Activated naive CD4-positive, alpha-beta T cell treated with anti-CD3 and anti-CD28 coated beads, Interleukin-2, amount 50 U/mL, for 16 hours (primary cell): ENCODE measurements at places on chromosomes 2 and 18.

- DNase-seq: no peak
Observed at GRCh38 chr18:63868546-63868945, 19.0 kb upstream of the SERPINB2 start.

DNA sequence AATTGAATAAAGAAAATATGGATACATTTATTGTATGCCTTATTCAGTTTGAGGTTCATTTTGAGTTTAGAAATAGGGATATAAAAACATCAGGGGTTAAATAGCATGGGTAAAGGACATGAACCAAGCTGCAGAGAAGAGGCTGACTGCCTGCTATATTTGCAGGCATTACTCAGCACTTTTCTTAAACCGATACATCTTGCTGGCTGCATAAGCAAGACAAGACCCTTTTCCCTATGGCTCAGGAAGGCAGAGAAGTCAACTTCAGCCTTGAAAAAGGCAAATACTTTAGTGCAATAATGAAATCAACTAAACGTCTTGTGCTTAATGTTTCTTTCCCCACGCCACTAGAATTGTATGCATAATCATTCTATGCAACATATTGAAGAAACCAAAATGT lies 36.4 kb downstream of the SCN1A start:
- DNase-seq: no peak

DNA sequence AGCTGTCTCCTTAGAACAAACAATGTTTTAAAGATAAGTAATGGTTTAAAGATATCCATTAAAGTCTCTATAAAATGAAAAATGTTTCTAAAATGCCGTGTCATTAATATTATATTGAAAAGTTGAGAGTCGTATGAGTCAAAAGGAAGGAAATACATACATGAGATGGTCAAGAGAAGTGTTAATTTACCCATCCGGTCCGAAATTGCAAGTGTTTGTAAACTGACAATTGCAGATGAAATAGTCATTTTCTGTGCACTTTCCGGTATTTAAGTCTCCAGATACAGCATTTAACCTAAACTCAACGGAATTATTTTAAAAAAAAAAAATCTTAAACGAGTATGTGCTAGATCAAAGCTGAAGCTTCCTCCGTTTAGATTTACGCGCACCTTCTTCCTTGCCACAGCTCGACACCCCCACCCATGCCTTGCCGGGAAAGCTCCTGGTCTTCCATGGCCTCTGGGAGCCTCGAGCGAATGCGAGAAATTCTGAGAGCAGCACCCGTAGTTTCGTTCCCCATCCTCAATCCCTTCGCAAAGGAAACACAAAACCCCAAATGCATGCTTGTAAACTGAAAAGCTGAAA lies 1.8 kb downstream of the DSC3 start:
- DNase-seq: no peak

DNA sequence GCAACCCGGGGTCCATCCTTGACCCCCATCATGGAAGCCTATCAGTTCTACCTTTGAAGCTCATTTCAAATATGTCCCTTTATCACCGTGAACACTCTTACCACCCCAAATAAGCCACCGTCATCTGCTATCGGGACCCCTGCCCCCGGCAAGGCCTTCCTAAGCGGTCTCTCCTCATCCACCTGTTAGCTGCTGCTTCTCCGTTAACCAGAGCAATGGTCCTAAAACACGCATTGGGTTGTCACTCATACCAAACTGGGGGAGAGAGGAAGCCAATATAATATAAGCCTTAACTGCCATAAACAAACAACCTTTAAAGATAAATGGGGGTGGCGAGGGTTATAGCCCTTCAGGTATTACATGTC lies 680 bp downstream of the ASNSD1 start:
- no peak for DNase-seq

DNA sequence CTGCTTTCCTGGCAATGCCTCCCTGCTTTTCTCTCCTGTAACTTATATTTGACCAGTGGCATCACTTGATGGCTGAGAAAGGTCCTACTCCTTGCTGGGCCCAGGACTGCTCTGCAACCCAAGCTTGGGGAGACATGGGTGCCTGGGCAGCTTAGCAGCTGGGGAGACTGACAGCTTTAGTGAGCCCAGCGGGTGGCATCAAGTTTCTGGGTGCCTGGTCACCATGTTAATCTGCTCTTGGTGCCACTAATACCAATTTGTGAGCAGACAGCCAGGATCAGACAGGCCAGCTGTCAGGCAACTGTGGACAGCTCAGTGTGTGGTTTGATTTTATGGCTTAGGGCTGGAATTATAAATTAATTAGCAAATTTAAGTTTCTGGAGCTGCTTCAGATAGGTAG lies 144.8 kb upstream of the GLI2 start:
- DNase-seq: no peak

- no peak for DNase-seq
Observed at GRCh38 chr2:149768320-149768799, 180.8 kb upstream of the MMADHC start.

GRCh38 chr2:41736105-41736567 lies 311.7 kb upstream of the PKDCC start:
- no peak for DNase-seq

DNA sequence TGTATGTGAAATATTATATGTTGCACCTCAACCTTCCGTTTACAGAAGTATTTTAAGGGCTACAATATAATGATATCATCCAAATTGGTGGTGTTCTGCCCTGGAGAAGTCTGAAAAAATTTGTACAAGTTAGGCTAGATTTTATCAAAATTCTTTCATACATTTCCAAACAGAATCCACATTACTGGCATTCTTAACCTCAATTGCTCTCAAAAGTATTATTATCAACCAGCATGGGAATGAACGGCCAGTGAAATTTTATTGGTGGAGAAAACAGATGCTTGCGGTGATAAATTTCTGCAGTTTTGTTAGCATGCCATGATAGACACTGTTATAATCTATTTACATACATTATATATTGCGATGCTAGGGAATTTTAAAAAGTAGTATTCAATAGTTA lies 88.3 kb upstream of the TFPI start:
- DNase-seq: no peak

DNA sequence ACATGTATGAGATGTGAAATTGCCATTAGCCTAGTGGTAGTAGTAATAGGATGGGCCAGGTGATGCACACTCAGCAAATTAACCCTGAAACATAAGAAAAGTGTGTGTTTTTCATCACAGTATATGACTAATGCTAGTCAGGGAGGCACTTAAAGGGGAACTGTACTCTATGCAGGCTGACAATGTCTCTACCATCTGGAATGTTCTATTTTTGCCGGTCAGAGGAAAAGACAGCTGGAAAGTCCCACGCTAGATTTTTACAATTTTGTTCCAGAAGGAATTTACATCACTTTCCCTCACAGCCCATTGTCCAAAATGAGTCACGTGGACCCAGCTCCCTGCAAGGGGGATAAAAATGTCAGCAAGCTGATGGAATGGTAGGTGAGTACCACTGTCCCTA lies 746.3 kb upstream of the CHAC2 start:
- no peak for DNase-seq

- no peak for DNase-seq
Observed at GRCh38 chr2:103208916-103209315, 447.1 kb downstream of the TMEM182 start.

DNA sequence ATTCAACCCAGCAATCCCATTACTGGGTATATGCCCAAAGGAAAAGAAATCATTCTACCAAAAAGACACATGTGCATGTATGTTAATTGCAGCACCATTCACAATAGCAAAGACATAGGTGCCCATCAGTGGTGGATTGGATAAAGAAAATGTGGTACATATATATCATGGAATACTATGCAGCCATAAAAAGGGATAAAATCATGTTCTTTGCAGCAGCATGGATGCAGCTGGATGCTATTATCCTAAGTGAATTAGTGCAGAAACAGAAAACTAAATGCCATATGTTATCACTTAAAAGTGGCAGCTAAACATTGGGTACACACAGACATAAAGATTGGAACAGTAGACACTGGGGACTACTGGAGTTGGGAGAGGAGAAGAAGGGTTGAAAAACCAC lies 82.2 kb downstream of the MYO3B start:
- no peak for DNase-seq

- no peak for DNase-seq
Observed at GRCh38 chr2:79903222-79904000, 390.6 kb downstream of the CTNNA2 start.
